ENCODE measurements at places on chromosomes 3 and 15.
A peak's percentile ranks its signal among the peaks of the same experiment; 100 is the strongest.

DNA sequence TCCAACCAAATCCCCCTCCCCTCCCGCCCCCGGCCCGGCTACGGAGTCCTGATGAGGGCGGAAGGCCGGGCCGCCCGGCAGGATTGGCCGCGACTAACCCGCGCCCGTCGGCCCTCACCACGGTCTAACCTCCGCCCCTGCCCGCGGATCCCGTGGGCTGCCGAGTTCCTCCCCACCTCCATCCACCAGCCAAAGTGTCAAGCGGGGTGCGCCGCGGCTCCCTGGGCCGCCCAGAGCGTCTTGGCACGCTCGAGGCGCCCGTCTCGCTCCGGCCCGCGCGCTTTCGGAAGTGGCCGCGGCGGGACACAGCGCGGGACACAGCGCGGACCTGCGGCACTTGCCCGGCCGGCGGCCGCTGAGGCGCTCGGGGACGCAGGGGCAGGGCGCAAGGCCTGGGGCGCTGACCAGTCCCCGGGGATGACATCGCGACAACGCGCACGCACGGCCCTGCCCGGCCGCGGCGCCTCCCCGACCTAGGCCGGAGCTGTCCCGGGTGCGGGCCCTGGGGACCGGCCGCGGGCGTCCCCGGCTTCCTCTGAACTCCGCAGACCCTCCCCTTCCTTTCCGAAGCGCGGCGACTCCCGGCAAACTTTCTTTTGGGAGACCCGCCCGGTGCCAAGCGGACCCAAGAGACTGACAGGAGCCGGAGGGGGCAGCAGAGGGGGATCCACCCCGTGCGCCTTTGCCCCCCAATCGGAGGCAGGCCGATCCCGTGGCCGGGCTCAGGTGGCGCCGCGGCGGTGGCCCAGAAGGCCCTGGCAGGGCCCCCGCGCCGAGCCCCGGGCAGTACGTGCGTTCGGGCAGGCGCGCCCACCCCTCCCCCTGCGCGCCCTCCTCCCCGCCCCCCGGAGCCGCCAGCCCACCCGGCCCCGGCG, 112.8 kb upstream of the ICE2 start:
- peak; percentile 44 for DNase-seq

DNA sequence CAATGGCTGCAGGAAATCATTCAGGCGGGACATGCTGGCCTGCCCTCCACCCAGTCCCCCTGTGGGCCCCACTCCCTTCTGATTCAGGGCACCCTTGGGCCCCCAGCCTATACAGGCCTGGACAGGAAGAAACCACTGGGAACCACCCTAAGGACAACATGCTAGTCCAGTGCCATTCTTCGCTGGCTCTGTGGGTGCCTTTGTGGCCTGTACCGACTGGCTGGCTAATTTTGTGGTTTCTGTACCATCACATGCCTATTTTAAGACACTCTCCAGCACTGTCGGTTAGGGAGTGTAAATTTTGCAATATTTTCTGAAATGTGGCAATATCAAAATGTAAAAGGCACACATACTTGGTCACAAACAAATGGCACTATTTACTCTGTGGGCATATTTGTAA, 61.4 kb upstream of the POLG start:
- no peak for DNase-seq

DNA sequence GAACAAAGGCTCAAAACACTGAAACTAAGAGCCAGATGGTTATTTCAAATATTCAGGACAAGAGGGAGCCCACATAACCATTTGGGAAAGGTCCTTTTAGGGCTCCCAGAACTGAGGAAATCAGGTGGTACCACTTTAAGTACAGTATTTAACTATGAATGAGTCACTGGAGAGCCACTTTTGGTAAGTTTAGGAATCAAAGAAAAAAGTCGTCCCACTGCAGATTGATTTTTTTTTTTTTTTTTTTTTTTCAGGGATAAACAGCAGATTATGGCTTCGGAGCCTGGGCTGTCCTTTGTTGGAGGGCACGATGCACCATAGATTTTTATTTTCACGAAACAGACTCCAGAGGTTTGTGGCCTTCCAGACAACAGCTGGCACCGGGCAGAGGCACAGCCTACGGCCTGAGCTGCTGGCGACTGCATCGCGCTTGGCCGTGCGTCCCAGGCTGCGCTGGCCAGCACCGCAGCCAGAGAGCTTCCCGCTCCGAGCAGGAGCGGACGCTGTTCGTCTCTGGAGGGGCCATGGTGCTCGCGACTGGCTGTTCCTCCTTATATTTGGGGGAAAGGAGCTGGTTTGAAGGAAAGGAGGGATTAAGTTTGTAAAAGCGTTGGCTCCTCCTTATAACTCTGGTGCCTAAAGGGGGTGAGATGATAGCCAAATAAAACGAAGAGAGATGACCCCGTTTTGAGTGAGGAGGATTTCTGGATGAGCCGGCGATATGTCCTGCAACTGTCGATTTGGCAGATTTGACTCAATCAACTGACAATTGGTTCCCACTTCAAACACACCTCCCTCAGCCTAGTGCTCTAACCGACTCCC, 152.9 kb upstream of the GOLIM4 start:
- DNase-seq = no peak

- DNase-seq = no peak
Observed at GRCh38 chr15:56672721-56673120, 60.6 kb downstream of the ZNF280D start.

GRCh38 chr3:37991823-37992222, 1.2 kb downstream of the VILL start:
- no peak for DNase-seq

Data from activated CD4-positive, alpha-beta T cell treated with anti-CD3 and anti-CD28 coated beads for 4 hours (primary cell).